PC-3 (cell line): ENCODE measurements at places on chromosomes 13 and 19. TPM values are rescaled to one million over a fixed set of nuclear protein-coding genes. Genes with fewer than 3 reads are reported as not detected.

DNA sequence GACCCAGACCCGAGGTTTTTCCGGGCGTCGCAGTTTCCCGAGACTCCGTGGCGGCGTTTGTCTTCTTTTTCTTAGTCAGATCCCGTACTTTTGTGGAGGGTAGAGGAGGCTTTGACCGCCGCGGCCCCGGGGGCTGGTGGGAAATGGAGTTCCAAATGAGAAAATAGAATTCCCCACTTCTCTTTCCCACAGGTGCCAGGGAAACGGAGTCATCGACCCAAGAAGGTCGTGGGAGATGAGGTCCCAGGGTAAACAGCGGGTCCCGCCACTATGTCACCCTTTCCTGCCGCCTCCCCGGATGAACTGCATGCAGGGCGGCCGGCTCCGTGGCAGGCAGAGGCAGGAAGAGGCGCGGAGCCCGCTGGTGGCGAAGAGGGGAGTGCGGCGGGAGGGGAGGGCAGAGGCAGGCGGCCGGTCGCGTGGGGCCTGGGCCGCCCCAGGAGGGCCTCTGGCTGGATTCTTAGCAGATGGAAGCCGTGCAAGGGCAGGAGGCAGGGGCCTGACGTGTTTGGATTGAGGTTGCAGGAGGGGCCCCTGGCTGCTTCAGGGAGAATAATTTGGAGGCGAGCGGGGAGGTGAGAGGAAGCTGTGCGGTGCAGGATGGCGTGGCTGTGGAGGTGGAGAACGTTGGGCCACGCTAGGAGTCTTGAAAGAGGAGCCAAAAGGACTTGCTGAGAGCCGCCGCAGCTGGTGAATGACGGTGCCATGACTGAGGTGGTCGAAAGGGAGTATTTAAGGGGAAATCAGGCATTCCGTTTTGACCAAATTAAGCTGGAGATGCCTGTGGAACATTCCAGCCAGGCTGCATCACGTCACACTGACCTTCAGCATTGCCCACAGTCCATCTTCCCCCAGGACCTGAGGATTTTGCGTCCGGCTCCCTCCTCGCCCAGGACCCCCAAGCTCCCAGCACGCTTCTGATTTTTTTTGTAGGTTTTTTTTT lies 11.7 kb downstream of the CYTH2 start:
- no peak for DNase-seq

The ZNF844 gene
- total RNA-seq = 4.0 and 4.7 TPM in 2 replicates

DNA sequence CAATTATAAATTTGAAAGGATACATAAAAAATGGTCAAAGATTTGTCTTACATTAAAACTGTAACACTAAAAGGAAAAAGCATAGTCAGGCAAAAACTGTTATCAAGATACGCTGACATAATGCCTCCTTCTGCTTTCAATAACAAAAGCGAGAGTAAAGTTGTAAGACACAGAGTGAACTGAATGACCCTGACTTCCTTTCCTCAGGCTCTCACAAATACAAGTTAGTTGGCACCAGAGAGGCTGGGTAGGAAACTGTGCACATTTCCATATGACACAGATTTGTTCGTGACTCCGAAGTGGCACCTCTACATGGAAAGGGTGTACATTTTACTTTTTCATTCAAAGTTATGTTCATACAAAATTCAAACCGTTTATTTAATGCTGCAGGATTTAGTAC lies 15.4 kb downstream of the FGF14 start:
- DNase-seq = no peak

The CEACAM4 gene
- not detected in 2 replicates for total RNA-seq

- no peak for DNase-seq
Observed at GRCh38 chr19:27796073-27796472, 1416.9 kb downstream of the UQCRFS1 start.

The ZNF525 gene
- total RNA-seq = 13.1 and 25.6 TPM in 2 replicates

The TSHZ3 gene
- total RNA-seq = 0.18 and 0.23 TPM in 2 replicates
